ENCODE measurements at places on chromosomes 6 and 20. TPM values are rescaled to one million over a fixed set of nuclear protein-coding genes. Genes with fewer than 3 reads are reported as not detected.

TP53RK gene
- polyA plus RNA-seq: 18.2 TPM

HACE1 gene
- polyA plus RNA-seq: 19.8 TPM

- no peak for DNase-seq
These were observed 511.2 kb upstream of the JARID2 start for GRCh38 chr6:14734416-14735340.

PNPLA1 gene
- polyA plus RNA-seq: 1.7 TPM

DNA sequence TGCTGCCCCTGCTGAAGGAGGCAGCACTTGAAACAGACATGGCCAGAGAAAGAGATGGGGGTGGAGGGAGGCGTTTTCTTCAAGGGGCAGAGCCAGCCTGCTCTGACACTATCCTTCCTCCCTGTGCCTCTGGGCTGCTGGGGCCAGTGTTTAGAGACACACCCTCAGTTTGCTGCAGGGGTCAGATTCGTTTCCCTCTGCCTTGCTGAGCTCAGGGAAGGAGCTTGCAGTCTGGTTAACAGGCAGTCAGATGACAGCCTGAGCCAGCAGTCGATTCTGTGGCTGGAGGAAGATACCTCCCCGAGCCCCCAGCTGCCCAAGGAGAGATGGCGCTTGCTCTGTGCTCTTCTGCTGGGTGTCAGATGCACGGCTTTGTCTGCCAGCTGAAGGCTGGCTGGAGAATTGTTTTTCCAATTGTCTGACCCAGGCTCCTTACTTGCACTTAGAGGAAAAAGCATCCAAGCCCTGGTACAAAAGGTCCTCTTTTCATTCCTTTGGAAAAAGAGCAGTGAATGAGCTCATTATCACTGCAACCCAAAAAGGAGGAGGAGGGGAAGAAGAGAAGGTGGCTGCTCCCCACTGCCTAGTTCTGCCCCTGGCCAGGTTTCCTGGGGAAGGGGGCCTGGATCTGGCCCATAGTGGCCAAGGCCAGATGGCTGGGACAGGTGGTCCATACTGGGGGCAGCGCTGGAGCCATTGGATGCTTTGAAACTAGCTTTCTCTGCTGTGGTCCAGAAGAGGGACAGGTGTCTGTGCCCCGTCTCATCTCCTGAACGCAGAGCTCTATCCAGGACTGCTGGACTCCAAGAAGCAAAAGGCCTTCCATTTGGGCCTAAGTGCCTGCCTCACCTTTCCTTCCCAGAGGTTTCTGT lies 88.2 kb downstream of the TCP11 start:
- no peak for DNase-seq

GRCh38 chr20:36177716-36178115 lies 23.2 kb downstream of the EPB41L1 start:
- DNase-seq: no peak

DNA sequence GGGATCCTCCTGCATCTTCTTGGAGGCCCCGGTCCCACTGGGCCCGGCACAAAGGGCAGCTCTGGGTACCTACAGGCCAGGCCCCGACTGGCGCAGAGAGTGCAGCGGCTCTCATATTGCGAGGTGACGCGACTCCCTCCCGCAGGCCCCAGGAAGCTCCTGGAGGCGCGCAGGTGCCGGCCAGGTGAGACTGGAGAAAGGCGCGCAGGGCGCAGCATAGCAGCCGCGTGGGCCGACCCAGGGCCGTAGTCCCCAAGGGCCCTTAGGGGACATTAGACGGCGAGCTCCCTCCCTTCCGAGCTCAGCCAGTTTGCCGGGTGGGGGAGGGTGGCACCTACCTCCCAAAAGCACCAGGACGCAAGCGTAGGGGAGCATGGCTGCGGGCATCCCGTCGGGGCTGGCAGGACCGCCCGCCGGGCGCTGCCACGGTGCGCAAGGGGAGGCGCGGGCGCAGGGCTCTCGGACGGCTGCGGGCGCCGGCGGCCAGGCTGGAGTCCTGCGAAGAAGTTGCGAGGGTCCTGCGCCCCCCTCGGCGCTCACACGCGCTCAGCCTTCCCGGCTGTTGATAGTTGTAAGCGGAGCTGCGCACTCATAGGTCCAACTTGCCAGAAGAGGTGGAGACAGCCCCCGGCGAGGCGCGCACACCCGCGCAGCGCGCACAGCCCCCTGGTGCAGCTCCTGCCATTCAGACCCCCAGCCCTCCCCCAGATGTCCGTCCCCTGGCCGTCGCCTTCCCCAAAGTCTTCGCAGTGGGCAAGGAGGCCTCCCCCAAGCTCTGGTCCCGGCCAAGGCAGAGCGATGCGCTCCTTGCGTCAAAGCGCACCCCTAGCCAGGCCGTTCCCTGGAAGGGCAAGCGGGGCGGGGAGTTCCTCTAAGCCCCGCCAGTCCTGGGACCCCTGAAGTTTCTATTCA lies 622 bp downstream of the APCDD1L start:
- peak; percentile 25 for DNase-seq

- DNase-seq: no peak
These were observed 10.9 kb downstream of the FKBP1A start for GRCh38 chr20:1381753-1382591.

DNA sequence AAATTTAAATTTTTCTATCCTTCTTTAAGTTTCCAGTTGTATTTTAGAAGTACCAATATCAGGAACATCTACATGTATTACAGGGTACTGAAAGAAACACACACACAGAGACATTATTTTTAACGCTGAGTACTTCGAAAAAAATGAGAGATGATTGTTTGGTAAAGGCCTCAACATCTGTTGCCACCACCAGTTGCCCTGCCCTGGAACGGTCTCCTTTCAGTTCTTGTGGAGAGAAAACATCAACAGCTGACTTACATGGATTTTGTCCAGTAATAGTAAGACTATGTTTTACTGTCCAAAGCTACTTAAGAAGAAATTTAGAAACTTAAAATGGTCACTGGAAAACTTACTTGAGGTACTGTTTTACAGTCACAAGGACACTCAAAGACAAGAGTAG lies 16.7 kb downstream of the HMGCLL1 start:
- no peak for DNase-seq

DNA sequence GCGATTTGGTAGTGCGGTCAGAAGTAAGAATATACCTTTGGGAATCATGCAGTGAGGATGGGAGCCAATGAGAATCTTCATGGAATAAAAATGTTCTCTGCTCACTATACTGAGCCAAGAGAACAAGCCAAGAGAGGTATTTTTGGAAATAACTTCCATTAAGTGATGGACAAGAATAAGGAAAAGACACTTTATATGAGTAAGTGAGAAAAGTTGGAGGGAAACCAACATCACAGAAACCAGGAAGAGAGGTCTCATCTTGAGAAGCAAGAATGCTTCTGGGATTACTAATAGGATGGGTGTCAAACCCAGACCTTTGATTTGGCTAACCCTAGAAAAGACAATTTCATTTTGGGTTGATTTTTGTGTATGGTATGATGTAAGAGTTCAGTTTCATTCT lies 181.2 kb upstream of the JAG1 start:
- DNase-seq: no peak

CDH26 gene
- polyA plus RNA-seq: 0.75 TPM

- no peak for DNase-seq
These were observed 91.2 kb upstream of the SIRPG start for GRCh38 chr20:1748777-1749176.

DNA sequence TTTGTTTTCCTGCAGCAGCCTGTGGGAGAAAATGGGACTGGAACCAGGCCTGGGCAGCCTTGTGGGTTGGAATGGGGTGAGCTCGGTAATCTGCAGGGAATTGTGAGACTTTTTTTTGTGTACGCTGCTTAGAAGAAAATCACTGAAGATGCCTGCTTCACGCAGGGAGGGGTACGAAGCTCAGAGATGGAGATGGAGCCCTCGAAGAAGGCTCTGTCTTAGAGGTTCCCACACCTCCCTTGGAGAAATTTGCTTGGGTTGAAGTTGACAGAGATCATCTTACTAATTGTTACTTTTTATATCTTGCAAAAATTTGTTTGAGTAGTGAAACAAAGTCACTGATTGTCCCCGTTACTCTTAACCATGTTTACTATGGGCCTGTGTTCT lies 894 bp downstream of the PYGB start:
- DNase-seq: no peak
